ENCODE measurements at places on chromosomes 3 and 15.
A peak's percentile ranks its signal among the peaks of the same experiment; 100 is the strongest.

DNA sequence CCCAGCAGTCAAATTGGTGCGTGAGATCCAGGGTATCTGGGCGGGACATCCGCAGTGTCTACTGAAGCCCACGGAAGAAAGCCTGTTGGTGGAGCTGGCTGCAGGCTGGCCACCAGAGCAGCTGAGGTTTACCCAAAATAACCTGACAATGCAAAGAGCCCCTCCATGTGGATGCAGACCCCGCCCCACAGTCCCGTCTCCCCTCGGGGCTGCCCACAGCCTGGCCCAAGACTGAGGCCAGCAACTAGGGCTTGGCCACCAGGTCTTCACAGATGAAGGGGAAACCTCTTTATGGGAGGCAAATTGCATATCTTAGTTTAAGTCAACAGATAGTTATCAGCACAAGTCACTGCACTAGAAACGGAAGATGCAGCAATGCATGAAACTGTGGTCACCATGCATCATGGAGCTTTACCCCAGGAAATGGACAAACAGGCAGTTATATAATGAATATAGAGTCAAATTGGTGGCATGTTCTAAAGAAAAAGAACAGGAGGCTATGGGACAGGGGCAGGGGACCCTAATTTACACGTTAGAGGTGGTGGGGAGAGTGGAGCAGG, 86.3 kb downstream of the ARNT2 start:
- no peak for DNase-seq

DNA sequence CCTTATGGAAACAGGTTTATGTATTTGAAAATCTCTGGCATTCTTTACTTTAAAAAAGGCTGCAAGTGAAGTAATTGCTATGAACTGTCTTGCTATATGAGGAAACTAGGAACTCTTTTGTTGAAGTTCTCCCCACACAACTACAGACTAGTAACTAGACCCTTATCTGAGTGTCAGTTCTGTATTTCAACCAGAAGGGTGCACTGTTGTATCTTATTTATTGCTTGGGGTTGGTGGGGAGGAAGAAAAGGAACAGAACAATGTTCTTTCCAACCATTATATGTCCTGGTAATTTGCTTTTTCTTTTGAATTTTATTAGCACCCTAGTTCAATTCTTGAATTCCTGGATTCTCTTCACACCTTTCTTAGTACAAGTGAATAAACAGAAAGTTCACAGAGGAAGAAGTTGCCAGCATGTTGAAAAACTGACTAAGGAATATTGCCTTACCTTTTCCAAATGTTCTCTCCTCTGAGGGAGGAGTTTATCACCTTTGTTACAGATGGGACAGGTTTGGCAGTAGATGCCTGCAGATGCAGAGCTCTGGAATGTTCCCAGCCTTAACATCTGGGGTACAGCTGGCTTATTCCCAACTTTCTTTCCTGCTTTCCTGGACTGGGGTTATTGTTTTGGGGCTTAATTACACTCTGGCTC, 162.4 kb upstream of the CFAP20DC start:
- DNase-seq, result peak; percentile 11

DNA sequence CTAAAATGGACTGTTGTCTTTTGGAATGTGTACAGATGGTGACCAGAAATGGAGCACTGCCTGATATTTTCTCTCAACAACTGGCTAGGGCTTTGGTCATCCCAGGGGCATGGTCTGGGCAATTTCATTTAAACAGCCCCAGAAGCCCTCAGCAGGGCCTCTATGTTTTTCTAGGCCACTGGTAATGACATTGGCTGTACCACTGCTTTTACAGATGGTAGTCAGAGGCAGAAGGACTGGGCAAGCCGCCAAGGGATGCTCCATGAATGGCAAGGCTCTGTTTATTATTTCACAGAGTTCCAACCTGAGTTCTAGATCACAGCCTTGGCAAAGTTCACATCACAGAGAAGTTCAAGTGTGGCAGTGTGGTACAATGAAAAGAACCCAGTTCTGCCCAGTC, 37.0 kb upstream of the LMCD1 start:
- no peak for DNase-seq

DNA sequence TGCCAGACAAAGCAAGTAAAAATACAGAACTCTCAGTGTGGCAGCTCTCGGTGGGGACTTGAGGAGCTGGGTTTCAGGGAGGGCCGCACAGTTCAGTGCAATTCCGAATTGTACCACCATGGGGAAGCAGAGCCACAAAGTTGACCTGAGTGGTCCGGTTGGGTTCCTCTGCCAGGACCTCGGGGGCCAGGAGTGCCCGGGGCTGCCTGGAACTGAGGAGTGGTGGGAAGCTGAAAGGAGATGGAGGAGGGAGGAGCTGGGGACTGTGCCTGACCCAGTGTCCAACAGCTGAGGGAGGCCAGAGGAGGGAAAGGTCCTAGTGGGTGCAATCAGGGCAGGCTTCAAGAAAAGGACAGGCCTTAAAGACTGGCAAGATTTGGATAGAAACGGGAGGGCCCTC, 32.2 kb upstream of the TRH start:
- DNase-seq, result no peak
